ENCODE measurements at places on chromosomes 12 and 14.

DNA sequence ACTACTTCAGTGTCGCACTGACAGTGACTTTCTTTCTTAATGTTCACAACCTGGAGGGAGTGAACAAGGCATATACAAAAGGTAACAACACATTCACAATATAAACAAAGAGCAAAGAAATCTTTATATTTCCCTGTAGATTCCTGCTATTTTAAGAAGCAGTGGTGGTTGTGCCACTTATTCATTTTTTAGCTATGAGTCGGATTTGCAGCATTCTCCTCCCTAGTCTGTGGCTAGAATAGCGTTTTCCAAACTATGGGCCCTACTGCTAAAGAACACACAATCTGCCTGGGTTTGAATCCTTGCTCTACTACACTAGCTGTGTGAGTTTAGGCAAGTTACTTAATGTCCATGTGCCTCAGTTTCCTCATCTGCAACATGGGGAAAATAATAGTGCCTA lies 18.6 kb upstream of the MDM1 start:
- DNase-seq: no peak

DNA sequence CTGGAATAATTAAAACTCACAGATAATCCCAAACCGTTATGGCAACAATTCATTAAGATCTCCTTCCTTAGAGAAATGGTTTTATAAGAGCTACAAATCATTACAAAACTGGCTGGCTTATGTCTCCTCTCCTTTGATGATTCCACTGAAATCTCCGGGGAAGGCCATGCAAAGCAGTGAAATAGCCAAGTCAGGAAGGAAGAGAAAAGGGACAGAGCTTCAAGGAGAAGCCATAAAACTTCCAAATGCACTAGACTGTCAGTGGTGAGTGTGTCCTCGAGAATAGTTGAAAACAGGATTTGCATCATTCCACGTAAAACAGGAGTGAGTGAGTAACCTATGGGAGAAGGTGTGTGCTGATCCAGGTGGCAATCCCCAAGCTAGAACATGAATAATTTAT lies 330.0 kb downstream of the DIO2 start:
- no peak for DNase-seq

- no peak for DNase-seq
Measured at GRCh38 chr14:75242546-75243273, 35.9 kb upstream of the FOS start.

- no peak for DNase-seq
Measured at GRCh38 chr12:1474041-1474573, 120.3 kb downstream of the FBXL14 start.

GRCh38 chr12:12290206-12290605 lies 23.4 kb upstream of the LRP6 start:
- DNase-seq: no peak

DNA sequence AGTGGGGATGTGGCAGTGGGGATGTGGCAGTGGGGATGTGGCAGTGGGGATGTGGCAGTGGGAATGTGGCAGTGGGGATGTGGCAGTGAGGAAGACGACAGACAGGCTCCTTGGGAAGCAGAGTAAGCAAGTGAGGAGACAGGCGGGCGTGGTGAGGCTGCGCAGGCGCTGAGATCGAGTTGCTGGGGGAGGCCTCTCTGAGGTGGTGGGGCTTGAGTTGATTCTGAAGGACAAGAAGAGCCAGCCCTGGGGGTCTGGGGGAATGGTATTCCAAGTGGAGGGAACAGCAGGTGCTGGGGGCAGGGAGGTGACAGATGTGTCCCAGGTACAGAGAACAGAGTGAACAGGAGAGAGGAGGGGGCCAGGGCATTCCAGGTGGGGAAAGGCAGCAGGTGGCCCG lies 33.8 kb upstream of the TSPAN9 start:
- no peak for DNase-seq

DNA sequence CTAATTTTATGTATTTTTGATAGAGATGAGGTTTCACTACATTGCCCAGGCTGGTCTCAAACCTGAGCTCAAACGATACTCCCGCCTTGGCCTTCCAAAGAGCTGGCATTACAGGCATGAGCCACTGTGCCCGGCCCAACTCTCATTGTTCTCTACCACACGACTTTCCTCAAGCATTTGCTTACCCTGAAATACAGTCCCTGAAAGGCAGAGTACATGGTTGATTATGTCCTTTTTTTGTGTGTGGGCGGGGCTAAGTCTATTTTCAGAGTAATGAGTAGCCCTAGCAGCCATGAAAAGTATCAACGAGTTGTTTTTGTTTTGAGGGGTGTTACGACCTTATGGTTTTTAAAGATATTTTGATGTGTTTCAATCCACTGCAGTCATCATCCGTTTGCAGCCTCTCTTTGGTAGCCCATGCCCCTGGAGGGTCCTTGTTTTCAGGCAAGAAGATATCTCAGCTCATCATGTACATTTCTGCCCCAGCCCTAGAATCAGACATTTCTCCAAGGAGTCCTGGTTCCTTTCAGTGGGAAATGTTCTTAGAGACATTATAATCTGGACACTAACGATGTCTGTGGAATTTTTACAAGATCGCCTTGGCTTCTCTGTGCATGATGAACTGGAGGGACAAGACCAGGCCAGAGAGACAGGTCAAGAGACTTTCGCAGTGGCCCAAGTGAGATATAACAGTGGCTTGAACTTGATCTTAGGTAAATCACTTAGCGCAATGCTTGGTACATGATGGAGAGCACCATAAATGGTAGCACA lies 8.7 kb downstream of the ACACB start:
- no peak for DNase-seq

DNA sequence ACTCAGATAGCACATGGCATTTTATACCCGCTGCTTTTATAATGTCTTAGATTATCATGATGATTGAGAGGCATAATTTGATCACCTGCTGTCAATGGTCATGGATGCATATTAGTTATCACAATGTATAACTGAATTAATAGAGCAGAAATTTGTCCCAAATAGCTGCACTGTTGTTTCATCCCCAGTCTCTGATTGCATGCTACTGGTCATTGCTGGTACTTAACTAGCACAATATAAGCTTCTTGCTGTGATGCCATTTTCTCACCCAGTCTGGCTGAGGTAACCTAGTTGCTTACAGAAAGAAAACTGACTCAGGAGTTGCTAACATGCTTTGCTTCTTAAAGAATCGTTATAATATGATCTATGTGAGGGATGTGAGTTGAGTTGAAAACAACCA lies 76.8 kb upstream of the PLEKHA5 start:
- DNase-seq: no peak

DNA sequence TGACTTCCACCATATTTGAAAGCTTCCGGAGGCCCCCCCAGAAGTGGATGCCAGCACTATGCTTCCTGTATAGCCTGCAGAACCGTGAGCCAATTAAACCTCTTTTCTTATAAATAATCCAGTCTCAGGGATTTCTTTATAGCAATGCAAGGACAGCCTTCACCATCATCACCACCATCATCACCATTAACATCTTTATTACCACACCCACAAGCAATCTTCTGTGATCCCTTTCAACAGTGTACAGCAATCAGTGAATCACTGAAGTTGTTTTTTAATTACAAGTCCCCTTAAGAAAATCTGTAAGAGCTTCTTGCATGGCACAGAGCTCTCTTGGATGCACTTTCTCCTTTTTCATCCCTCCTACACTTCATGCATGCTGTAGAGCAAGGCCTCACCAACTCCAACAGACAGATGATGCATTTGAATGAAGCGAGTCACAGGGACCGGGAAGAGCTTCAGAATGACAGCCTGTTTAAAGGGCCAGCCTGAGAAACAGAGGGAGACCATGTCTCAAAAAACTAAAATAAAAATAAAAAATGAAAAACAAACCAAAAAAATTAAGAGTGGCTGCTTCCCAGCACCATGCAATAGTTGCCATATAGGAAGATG lies 83.6 kb upstream of the VASH1 start:
- DNase-seq: no peak

GRCh38 chr14:58918066-58918738 lies 270.3 kb upstream of the DAAM1 start:
- DNase-seq: no peak

- DNase-seq: no peak
Measured at GRCh38 chr14:24954700-24955037, 95.3 kb downstream of the STXBP6 start.

GRCh38 chr14:50823762-50824636 lies 7.0 kb downstream of the NIN start:
- DNase-seq: no peak

- DNase-seq: no peak
Measured at GRCh38 chr12:10725003-10725402, 1.9 kb upstream of the YBX3 start.

GRCh38 chr12:54033106-54033979 lies 493 bp downstream of the HOXC5 start:
- no peak for DNase-seq

GRCh38 chr12:267581-268482 lies 5.2 kb upstream of the SLC6A13 start:
- DNase-seq: no peak

DNA sequence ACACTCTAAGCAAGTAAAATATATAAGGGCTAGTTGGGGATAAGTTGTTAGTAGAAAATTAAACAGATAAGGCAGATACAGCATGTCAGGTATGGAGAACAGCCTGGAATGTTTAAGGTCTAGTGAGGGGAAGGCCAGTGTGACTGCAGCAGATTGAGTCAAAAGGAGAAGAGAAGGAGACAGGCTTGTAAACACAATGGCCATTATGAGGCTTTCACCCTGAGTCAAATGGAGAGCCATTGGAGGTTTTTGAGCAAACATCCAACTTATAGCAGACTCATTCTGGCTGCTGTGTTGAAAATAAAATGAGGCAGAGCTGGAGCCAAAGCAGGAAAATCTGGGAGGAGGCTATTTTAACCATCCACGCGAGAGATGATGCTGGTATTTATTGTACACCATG lies 142.0 kb downstream of the DUSP6 start:
- no peak for DNase-seq

GRCh38 chr14:34172173-34172451 lies 221.2 kb upstream of the EGLN3 start:
- DNase-seq: no peak

- no peak for DNase-seq
Measured at GRCh38 chr12:113697651-113698509, 226.2 kb upstream of the LHX5 start.

- no peak for DNase-seq
Measured at GRCh38 chr12:122845041-122845864, 10.0 kb downstream of the HIP1R start.

DNA sequence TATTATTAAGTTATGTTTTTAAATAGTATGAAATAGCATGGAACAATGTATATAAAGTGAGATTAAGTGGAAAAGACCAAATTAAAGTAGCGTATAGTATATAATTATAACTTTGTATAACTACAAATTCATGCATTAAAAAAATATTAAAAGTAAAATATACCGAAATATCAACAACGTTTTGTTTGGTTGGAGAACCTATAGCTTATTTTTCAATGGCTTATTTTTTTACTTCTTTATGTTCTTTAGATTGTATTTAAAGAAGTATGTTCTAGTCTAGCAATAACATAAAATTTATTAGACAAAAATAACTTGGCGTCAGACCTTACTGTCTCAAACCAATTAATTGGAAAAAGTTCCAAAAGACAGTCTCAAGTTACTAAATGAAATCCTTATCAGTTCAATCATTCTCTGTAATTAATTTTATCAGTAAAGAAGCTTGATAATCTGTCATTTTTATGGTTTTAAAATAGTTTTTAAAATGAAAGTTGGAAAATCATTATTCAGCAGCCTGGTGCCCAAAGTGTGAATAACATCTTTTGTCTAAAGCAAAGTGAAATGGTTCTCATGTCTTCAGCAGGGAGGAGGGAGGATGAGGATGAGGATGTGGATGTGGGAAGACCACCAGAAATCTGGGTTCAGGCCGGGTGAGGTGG lies 46.7 kb downstream of the IRAK3 start:
- DNase-seq: no peak

GRCh38 chr12:132624910-132625630 lies 6.5 kb downstream of the P2RX2 start:
- DNase-seq: no peak

DNA sequence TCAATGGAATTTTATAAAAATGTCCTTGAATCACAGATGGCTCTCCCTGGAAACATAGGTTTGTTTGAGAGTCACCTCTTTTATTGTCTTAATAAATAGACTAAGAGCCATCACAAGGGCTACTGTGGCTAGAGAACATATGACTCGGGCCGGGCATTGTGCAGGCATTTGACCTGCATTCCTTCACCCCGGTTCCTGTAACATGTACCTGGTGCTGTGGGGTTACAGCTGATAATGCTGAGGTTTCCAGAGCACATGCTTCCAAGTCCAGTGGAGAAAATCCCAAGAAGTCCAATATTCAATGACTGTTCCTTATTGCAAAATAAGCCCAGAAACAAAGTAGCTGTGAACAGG lies 1.0 kb upstream of the ACACB start:
- DNase-seq: no peak

DNA sequence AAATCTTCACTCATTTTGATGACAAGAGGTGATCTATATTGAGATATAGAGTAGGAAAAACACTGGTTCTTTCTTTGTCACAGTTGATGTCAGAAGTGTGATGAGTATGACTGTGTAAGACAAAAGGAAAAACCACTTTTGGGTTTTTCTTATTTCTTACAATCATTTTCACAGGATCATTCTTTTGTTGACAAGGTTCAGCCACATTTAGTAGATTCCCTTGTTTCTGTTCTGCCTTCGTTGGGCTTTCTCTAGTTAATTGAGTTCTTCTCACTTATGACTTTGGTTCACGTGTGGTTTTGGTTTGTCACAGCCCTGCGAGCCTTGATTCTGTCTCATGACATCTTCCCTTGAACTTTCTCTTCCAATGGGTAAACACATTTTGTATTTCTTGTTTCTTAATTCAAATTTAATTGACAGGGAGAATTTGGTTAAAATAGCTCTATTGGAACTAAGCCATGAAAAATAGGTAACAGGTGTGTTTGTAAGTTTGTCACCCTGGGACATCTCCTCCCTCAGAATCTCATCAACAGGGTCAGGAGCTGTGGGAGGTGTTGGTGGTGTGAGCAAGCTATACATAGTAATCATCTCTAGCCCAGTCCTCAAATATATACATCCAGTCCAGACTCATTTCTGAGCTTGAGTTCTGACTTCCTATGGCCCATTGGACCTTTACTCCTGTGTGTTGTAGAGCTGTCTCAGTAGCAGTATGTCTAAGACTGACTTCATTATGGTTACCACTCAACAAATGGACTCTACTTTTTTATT lies 255.3 kb downstream of the BMP4 start:
- no peak for DNase-seq

DNA sequence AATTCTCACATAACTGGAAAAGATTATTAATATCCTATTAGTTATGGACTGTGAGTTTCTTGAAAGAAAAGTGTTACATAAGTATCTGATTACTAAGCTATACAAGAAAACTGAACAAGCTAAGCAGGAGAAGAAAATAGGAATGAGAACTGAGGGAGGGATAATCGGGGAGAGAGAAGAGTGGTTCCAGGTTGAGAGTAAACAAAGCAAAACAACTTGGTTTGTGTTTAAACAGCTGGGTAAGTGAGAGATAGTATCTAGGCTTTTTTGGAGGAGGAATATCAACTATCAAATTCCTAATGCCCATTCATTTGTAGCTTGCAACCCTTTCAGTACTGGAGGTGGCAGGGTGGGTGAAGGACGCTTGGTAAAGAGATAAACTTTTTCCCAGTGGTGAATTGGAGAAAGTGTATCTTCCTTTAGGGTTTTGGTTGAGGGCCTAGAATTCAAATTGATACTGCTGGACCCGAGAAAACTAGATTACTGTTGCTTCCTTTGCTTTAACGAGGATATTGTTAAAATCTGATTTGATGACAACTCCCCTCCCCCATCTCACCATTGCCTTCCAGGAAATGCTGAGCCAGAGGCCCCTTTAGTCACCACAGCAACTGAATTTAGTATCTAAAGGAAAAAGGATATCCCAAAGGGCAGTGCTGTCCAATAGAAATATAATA lies 2.0 kb upstream of the SLC2A3 start:
- DNase-seq: no peak
